ENCODE measurements at places on chromosomes 11 and 22.

DNA sequence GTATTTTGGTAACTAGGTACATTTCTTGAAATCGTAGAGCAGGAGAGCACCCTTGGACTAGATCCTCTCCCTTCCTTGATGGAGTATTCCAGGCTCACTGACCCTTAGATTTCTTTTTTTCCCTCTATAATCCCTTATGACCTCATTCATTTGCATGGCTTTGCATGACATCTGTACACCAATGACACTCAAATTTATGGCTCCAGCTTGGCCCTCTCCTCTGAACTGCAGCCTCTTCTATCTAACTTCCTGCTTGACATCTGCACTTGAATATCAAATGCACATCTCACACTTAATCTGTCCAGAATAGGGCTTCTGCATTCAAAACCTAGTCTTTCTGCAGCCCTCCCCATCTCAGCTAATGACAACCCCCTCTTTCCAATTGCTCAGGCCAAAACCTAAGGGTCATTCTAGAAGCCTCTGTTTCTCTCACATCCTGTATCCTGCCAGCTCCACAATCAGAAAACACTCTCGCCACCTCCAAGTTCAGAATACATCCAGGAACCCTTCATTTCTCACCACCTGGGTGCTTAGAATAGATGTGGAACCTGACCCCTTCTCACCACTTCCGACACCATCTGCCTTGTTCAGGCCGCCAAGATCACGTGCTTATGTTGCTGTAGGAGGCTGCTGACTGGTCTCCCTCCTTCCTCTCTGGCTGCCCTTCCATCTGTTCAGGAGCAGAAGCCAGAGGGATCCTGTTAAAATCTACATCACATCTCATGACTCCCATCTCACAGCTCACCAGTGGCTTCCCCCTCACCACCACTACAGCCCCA, 138.9 kb upstream of the MTNR1B start:
- no peak for DNase-seq

GRCh38 chr11:61281581-61282250, 13.4 kb downstream of the VWCE start:
- no peak for DNase-seq

- no peak for DNase-seq
Observed at GRCh38 chr11:111183706-111184105, 61.8 kb upstream of the POU2AF2 start.

- no peak for DNase-seq
Observed at GRCh38 chr11:130772266-130773227, 143.7 kb downstream of the SNX19 start.

- no peak for DNase-seq
Observed at GRCh38 chr22:44005524-44005923, 18.6 kb upstream of the PARVB start.

DNA sequence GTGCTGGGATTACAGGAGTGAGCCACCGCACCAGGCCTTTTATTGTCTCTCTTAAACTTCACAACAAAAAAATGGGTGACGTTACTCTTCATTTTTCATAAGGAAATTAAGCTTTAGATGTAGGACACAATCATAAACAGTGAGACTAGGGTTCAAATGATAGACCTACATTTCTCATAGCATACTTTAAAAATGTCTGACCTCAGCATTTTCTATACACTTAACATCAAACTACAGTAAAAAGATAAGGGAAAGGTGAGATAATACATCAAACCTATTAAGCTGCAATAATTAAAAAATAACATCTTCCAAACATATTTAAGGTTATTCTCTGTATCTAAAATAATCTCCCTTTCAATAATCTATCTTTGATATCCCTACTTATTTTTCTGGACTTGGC, 914.2 kb downstream of the FAM181B start:
- DNase-seq = no peak

DNA sequence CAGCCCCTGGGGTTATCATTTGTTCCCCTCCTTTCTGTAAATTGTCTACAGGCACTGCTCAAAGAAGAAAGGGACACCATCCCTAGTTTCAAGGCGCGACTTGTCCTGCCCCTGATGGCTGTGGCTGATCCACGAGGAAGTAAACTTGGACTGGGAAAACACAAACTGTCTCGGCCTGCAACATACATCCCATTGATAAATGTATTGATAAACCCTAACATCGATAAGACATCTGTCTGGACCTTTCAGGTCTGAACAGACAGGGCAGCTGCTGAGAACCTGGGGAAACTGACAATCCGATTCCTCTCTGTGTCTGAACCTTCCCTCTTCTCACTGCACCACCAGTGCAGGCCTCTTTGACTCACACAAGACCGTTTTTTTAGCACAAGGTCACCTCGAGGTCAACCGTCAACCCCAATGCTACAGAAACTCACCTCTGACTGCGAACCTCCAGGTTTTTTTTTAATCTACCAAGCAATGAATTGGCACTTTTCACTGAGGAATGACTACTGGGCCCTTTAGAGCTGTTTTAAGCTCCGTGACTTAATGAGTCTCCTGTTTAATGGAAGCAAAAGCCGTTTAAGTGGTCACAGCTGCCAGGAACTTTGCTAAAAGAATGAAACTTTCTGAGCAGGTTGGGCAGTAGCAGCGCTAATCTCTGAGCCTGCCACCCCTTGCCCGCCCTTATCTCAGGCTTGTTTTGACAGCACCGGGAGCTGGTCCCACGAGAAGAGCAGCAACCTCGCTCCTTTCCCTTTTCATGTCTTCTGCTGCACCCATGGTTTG, 203.8 kb upstream of the TMEM45B start:
- no peak for DNase-seq

GRCh38 chr11:111531687-111532364, 8.7 kb upstream of the LAYN start:
- peak; percentile 44 for DNase-seq

- DNase-seq = no peak
Observed at GRCh38 chr11:73990730-73991129, 8.1 kb upstream of the UCP2 start.

GRCh38 chr11:93560199-93560932, 17.2 kb upstream of the SMCO4 start:
- DNase-seq = no peak

- no peak for DNase-seq
Observed at GRCh38 chr22:47495110-47495509, 732.7 kb downstream of the TBC1D22A start.

DNA sequence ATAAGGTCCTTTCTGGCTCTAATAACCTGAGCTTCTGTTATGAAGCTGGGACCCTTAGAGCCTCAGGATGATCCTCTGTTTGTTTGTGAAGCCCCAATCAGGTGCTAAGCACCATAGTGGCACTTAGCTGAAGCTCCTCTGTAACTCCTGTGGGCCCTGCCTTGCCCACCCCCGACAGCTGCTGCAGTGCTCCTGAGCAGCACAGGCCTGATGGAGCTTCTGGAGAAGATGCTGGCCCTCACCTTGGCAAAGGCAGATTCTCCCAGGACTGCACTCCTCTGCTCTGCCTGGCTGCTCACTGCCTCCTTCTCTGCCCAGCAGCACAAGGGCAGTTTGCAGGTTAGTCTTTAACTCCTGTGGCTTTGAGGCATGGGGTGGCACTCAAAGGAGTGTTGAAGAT, 19.0 kb upstream of the CCDC134 start:
- DNase-seq = no peak

DNA sequence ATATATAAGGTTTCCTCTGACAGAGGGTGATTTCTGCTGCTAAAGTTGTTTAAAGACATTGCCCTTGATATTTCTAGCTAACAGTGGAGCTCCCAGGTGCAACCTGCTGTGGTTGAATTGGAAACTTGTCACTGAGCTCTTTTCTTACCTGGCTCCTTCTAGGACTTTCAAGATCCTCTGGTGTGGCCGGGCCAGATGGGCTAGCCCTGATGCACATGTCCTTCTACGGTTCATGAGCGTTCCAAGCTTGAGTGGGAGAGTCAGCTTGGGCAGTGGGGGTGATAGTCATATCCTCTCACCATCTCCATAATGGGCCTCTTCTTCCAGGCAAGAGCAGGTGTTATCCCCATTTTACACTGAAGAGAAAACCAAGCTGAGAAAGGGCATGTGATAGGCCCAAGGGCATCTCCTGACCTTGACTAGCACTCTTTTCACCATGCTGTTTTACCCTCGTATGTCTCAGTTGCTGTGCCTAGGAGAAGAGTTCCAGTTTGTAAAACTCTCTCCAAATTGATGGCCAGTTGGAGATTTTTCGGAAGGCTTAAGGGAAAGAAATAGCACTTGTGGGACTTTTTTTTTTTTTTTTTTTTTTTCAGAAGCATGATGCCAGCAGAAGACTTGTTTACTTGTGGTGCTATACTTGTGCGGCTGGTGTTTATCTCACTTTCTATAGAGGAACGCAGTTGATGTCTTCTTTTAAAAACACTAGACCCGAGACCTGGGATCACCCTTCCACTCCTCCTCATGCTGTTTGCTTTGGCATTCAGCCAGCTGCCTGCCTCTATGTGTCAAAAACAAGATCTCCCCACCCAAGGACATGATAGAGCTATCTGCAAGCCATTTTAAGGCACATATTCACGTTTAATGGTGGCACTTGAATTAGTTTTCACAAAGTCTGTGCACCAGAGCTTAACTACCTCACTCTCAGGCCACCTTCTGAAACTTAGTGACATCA, 32.6 kb downstream of the TEAD1 start:
- DNase-seq = no peak

- no peak for DNase-seq
Observed at GRCh38 chr22:23394525-23395326, 185.4 kb downstream of the IGLL1 start.

GRCh38 chr22:35476341-35476740, 64.3 kb upstream of the RASD2 start:
- DNase-seq = no peak

DNA sequence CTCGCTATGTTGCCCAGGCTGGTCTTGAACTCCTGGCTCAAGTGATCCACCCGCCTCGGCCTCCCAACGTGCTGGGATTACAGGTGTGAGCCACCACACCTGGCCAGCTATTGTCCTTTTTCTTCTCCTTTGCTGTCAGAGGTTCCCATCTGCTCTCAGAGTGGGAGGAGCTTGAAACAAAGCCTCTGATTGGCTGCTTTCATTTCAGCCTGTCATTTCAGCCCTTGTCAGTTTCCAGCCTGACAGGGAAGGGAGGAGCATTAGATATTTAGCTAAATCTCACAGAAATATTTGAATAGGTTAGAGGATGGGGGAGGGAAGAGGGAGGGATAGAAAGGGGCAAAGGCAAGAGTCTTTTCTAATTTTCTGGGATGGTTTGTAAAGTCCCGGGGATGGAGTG, 8.7 kb downstream of the SLC22A6 start:
- DNase-seq = no peak

GRCh38 chr22:19107730-19108074, 14.5 kb downstream of the DGCR2 start:
- no peak for DNase-seq

DNA sequence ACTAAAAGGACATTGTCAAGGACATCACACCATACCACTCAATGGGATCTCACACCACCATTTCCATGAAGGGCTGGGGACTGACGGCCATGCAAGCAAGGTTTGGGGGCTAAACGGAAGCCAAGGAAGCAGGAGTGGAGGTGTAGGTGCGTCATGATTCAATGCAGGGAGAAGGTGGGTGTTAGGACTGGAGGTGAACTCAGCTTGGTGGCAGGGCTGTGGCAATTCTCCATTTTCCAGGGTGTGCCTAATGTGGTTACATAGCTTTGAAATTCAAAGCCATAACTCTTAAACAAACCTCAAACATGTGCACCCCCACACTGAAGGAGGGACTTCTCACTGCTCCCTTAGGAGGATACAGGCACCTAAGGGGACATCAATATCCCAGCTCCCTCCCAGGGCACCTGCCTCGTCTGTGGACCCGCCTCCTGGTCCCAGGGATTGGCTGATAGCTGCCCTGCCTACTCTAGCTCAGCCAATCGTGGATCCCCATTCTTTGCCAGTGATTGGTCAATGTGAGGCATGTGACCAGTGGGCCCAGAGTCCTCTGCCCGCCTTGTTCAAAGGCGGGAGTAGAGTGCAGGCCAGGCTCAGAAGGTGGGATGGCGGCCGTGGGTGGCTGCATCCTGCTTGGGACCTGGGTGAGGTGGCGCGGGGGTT, 64.6 kb downstream of the CTTN start:
- no peak for DNase-seq

- DNase-seq = no peak
Observed at GRCh38 chr11:100467821-100468508, 219.1 kb upstream of the ARHGAP42 start.

- no peak for DNase-seq
Observed at GRCh38 chr11:2992997-2993325, 832 bp upstream of the NAP1L4 start.

DNA sequence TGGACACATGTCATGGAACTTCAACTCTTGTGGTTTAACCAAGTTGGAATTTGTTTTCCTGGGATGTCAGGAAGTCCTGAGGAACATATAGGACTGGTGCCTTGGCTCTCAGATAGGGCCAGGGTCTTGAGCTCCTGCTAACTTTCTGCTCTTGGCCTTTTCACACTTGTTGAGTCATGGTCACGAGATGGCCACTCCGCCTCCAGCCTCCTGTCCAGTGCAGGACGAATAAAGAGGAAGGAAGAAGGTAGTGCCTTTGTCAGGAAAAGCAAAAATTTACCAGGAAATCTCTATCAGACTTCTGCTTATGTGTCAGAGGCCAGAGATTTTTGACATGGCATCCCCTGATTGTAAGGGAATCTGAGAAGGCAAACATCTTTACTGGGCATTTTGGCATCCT, 89.1 kb upstream of the ARHGAP20 start:
- no peak for DNase-seq

- DNase-seq = no peak
Observed at GRCh38 chr11:23272095-23272494, 411.8 kb upstream of the CCDC179 start.

- no peak for DNase-seq
Observed at GRCh38 chr11:27842290-27842689, 142.0 kb upstream of the BDNF start.

DNA sequence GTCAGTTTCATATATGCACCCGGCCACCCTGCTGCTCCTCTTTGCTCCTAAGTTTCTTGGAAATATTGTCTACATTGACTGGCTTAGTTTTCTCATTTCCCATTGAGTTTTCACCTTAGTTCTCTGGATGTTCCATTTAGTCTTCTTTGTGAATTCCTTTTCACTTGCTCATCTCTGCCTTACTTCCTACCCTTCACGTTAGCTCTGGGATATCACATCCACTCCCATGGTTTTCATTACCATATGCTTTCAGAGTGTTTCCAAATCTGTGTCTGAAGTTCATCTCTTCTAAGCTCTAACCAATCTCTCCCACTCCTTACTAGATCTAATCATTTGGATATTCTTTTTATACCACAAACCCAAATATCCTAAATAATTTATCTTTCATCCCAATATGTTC, 226.4 kb downstream of the FAM76B start:
- no peak for DNase-seq

All from CD4-positive, alpha-beta T cell treated with Interleukin-2 at 100 ng/mL for 4 hours (primary cell).